ENCODE measurements at places on chromosomes 16 and 17.

- no peak for DNase-seq
These were observed 5.4 kb upstream of the TNS4 start for GRCh38 chr17:40506786-40507185.

DNA sequence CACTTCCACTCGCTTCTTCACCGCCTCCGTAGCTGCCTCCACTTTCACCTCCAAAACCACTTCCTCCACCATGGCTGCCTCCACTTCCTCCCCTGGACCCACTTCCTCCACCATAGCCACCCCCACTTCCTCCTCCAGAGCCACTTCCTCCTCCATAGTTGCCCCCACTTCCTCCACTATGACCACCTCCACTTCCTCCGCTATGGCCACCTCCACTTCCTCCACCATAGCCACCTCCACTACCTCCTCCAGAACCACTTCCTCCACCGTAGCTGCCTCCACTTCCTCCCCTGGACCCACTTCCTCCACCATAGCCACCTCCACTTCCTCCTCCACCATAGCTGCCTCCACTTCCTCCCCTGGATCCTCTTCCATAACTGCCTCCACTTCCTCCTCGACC lies 4.5 kb downstream of the KRT9 start:
- DNase-seq: no peak

DNA sequence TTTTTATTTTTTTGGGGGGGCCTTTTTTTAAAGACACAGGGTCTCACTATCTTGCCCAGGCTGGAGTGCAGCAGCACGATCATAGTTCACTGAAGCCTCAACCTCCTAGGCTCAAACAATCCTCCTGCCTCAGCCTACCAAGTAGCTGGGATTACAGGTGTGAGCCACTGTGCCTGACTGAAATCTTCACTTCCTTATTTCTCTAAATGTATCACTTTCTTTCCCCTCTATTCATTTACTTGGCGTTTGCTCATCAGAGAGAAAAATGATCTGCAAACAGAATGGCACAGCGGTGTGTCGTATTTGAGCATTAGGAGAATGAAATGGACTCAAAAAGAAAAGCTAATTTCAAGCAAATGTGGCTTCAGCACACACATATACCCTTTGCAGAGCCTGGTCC lies 44.3 kb upstream of the CDH5 start:
- no peak for DNase-seq

GRCh38 chr17:32148351-32148750 lies 6.0 kb downstream of the RHOT1 start:
- no peak for DNase-seq

GRCh38 chr16:87696726-87697125 lies 69.1 kb downstream of the KLHDC4 start:
- no peak for DNase-seq

- DNase-seq: no peak
These were observed 69.9 kb downstream of the FTO start for GRCh38 chr16:53773881-53774280.
